Activated B cell treated with CpG ODN at 0.5 μM for 24 hours (primary cell): ENCODE measurements at places on chromosomes 1 and 21. TPM values are rescaled to one million over a fixed set of nuclear protein-coding genes. Genes with fewer than 3 reads are reported as not detected.

DNA sequence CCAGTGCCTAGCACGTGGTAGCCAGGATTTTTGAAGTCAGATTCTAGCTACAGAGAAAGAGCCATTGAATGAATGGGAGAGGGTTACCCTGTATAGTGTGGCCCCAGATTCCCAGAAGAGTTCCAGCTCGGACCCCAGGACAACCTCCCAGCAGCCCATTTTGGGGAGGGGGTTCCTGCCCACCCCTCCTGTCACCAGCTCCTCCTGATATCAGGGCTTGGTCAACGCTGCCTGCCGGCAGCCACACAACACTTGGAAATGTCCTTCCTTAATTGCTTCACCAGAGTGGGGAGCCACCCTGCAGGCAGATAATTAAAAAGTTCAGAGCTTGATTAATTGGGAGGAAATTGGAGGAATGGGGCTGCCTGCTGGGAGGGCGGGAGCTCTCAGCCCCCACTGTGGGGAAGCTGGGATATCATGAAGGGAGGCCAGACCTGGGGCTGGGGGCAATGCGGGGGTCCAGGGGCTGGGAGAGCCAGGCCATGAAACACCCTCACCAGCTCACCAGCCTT, 120.5 kb downstream of the LACTBL1 start:
- no peak for DNase-seq
- H3K27me3 ChIP-seq: peaks cover 13% of the 10 kb centered on the region
- peaks cover 25% of the 10 kb centered on the region for H3K4me1 ChIP-seq
- H3K36me3 ChIP-seq: no peaks in the 10 kb centered on the region

DNA sequence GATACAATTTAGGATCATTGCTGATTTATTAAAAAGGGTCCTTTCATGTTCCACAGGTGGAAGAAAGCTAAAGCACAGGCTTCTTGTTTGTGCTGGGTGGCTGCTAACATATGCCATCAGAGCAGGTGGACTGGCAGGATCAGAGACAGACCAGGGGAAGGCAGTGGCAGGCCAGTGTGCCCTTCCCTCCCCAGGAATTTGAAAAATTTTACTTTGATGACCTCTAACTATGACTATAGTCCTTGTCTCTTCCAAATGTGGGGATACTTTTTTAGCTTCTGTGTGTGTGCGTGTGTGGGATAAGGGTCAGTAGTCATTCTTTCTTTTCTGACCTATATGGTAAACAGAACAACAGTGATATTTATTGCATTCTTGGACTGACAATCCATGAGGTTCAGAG, 49.9 kb downstream of the LHX9 start:
- H3K27me3 ChIP-seq: peaks cover 7% of the 10 kb centered on the region
- DNase-seq: no peak
- H3K27ac ChIP-seq: no peak overlapping the region
- no peaks in the 10 kb centered on the region for H3K36me3 ChIP-seq
- no peak overlapping the region for H3K4me3 ChIP-seq
- H3K4me1 ChIP-seq: no peaks in the 10 kb centered on the region

COL9A2 gene
- 5.5 and 5.7 TPM in 2 replicates for total RNA-seq

DEPDC1 gene
- 0.33 and 0.76 TPM in 2 replicates for total RNA-seq
